ENCODE measurements at places on chromosomes 5 and 9.

DNA sequence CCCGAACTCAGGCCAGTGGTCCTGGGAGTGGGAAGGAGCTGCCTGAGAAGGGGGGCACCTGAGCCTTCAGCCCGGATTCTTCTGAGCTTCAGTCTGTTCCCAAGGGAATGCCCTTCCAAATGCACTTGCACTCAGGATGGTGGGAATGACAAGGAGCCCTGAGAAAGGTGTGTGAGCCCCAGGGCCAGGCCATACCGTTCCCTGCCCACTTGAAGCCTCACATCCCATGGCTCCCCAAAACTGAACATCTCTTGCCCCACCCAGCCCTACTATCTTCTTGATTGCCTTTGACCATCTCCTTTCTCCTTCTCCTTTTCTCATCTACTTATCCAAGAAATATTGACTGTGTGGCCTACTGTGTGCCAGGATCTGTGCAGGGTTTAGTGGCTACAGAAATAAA, 84.4 kb upstream of the HSPA9 start:
- DNase-seq: no peak

- DNase-seq: no peak
Measured at GRCh38 chr5:122183098-122183787, 53.9 kb downstream of the ZNF474 start.

DNA sequence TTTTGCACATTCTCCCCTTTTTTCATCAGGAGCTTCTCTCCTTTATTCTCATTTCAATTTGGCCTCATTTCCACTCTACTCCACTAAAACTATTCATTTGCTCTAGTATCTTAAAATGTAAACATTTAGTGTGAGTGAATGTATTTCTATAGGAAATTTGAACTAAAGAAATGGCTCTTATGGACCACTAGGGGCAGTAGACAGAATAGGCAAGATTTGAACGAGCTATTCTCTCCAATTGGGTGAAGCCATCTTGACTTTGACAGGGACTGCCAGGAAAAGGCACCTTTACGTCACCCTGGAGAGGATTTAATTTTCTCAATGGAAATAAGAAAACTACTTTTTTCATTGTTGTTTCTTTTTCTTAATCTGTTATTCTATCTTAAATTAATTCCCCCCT, 666.3 kb downstream of the DNAH5 start:
- DNase-seq: no peak

GRCh38 chr5:81778642-81779041, 27.7 kb upstream of the SSBP2 start:
- no peak for DNase-seq

GRCh38 chr9:16544842-16545241, 325.6 kb downstream of the BNC2 start:
- no peak for DNase-seq

- no peak for DNase-seq
Measured at GRCh38 chr5:88693071-88693932, 189.7 kb downstream of the MEF2C start.

GRCh38 chr9:136901516-136902258, 15.4 kb downstream of the TRAF2 start:
- DNase-seq: no peak

GRCh38 chr5:111580956-111581355, 68.6 kb upstream of the STARD4 start:
- DNase-seq: no peak

DNA sequence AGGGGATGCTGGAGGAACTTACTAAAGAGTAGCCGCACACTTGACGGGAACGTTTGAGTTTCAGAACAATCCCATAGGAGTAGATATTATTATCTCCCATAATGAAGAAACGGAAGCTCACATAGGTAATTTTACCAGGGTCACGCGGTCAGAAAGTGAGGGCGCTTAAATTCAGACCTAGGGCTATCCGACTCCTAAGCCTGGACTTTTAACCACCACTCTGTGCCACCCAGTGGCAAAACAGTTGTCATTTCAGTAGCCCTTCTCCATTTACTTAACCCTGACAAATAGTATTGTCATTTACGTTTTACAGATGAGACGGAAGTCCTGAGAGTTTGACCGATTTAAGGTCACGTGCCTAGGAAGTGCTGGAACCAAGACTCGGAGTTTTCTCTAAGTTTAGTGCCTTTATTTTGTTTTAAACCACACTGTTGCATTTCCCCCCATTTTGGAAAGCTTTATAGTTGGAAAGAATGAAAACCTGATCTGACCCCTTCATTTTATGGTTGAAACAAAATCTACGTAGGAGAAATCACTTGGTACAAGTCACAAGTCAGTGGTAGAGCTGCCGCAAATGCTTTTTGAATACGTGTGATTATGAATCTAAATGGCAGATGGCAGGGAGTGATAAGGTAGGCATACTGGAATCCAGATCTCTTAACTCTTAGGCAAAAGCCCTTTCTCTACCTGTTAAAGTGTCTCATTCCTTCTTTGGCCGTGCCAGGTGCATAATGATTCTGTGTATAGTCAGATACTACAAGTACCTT, 650 bp downstream of the MRRF start:
- DNase-seq: no peak

- DNase-seq: no peak
Measured at GRCh38 chr5:141672071-141672840, 9.8 kb downstream of the ARAP3 start.

DNA sequence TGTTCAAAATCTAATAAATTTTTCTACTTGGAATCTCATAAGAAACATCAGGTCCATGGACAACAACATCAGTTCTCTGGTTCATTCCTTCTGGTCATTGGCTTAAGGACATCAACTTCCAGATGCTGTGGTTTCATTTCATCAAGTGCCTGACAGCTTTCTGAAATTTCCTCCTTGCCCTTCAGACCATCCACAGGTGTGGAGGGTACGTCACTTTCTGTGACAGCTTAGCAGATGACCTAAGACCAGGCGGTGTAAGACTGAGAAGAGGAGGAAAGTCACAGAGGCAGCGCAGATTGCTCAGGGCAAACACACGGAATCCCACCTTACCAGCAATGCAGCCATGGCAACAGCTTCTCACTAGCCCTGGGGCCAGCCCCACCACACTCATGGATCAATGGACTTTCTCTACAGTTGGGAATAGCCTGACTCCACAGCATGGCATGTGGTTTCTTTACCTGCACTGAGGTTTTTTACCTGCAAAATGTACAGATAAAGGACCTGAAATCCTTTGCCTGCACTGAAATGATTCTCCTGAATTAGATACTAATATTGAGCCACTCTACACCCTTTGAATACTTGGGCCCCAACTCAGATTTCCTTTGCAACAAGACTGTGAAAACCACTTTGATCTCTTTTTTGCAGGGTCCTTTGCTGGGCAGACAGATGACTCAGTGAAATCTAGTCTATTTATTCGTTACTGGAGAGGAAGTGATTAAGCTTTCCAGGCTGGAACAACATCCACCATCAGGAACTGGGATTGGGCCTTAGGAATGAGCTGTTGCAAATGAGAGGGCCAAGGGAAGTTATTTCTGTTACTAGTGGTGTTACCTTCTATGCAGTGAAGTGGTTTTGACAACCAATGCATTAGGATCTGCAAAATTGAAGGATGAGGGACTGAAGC, 26.9 kb downstream of the TICAM2 start:
- no peak for DNase-seq

DNA sequence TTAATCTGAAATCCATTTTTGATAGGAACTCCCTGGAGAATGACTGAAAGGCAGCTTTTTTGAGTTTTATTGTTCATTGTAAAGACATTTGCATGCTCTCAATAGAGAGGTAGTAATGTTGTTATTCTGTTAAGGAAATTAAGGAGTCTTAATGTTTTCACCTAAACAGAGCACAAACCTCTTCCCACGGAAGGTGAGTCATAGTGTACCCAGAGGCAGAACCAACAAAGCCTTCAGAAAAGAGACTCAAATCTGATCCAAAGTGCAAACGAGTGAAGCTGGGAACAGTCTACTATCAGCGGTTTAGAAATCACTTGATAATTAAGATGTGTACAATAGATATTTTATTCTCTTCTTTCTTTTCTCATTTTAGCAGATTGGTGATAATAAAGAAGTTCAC, 470.5 kb downstream of the PLK2 start:
- no peak for DNase-seq

DNA sequence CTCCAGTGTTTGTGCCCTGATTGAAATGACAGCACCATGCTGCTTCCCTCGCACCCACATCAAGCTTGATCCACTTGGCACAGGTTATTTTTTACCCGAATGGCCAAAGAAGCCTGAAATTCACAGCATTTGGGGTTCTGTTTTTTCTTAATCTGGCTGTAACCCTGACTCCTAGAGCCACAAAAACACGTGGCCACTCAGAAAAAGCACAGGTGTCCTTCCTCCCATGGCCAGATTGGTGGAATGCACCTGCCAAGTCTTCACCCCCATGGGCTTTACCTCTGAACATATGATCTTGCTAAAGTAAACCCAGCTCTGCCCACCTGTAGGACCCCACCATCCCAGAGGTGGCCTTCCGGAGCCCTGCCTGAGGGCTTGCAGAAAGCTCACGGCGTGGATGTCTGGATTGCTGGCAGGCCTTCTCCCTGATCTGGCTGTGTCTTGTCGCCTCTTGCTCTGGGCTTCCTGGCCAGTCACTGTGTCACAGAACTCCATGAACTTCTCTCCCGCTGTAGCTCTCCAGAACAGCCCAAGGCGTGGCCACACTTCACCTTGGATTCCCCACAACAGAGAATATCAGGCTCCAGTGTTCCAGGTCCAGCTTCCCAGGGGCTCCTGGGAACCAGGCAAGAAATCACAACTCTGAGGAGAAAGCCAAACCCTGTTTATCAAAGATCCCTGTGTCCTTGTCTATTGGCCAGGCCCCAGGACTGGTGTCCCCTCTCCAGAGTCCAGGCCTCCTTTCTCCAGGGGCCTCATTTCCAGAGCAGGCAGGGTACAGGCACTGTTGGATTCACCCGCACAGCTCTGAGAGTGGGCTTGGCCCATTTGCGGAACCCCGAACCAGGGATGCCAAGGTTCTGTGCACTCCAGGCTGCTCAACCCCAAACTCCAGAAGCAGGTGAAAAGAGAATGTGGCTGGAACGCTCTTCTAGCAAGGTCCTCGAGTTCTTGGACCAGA, 272.5 kb downstream of the SYK start:
- DNase-seq: no peak

DNA sequence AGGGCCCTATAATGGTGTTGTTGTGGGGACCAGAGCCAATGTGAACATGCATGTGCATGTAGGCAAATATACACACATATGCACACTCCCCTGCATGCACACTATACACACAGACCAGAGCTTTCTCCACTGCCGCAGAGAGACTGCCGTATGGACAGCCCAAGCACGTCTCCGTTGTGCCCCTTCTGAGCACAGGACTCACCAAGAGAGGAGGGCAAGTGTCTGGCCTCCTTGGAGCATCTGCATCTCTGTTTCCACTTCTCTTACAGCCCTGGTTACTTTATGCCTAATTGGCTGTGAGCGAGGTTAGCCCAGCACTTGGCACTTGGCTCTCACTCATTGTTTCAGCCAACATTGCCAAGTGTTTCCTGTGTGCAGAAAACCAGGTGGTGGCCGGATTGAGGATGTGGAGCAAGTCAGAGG, 30.4 kb downstream of the CSF2 start:
- no peak for DNase-seq

DNA sequence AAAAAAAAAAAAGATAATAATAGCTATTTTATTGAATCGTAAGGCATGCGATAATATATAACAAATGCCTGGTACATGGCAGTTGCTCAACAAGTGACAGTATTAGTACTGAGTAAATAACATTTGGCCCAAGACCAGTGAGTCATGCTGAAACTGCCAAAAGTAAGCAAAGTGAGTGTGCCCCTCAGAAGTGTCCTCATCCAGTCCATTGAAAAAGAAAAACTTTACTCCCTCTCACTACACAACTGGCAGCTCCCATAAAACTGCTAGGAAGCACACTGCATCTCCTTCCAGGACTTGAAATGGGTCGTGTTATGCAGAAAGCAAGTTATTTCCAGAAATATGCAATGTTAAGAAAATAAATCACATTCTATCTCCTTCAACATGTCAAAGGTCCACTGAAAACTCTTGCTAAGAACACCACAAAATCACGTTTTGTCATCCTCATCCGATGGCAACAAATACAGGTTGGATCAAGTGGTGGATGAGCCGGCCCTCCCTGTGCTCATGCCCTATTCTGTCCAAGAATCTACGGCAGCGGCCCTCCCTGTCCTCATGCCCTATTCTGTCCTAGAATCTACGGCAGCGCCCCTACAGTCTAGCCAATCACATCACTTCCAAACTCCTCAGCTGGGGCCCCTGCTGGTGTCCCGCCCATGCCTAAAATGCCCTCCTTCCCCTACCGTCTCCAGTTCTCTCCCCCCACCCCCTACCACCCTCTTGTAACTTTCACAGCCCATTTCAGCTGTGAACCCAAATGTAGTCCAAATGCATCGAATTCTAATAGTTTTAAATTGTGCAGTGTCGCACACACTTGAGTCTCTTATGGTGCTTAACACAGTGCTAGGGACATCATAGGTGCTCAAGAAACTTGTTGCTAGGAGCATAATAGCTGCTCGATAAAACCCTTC, 12.5 kb downstream of the PTCH1 start:
- DNase-seq: peak; percentile 42

DNA sequence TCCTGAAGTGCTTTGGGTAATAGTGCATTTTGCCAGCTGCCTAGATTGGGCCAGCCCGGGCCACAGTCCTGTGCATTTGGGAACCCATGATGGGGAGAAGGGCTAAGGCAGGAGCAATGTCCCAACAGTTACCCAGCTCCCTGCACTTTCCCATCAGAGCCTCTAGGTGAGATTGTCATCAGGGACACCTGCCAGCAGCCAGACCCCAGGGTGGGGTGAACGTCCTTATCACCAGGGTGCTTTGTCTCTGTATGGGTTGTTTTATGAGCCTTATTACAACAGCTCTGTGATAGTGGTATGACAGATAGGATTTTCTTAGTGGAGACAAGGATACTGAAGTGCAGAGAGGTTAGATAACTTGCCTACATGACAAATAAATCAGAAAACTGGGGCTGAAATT, 365.7 kb downstream of the OSTF1 start:
- DNase-seq: no peak

GRCh38 chr9:133517711-133518110, 7.0 kb downstream of the MYMK start:
- DNase-seq: no peak
